Aorta (tissue), 5 donors: ENCODE measurements at places on chromosomes 7 and 10. TPM values are rescaled to one million over a fixed set of nuclear protein-coding genes. Genes with fewer than 3 reads are reported as not detected.
A peak's percentile ranks its signal among the peaks of the same experiment; 100 is the strongest.

The TRPV5 gene
- polyA plus RNA-seq, result not detected

The THAP5 gene
- polyA plus RNA-seq, result 13.0 TPM

The CPEB3 gene
- polyA plus RNA-seq, result 1.9 TPM

- H3K27ac ChIP-seq, result no peak overlapping the region
- no peak for DNase-seq
- H3K36me3 ChIP-seq, result no peaks in the 10 kb centered on the region
- no peaks in the 10 kb centered on the region for H3K27me3 ChIP-seq
- H3K4me3 ChIP-seq, result no peak overlapping the region
- H3K4me1 ChIP-seq, result no peaks in the 10 kb centered on the region
Measured at GRCh38 chr7:144936314-144936713, 100.5 kb upstream of the TPK1 start.

DNA sequence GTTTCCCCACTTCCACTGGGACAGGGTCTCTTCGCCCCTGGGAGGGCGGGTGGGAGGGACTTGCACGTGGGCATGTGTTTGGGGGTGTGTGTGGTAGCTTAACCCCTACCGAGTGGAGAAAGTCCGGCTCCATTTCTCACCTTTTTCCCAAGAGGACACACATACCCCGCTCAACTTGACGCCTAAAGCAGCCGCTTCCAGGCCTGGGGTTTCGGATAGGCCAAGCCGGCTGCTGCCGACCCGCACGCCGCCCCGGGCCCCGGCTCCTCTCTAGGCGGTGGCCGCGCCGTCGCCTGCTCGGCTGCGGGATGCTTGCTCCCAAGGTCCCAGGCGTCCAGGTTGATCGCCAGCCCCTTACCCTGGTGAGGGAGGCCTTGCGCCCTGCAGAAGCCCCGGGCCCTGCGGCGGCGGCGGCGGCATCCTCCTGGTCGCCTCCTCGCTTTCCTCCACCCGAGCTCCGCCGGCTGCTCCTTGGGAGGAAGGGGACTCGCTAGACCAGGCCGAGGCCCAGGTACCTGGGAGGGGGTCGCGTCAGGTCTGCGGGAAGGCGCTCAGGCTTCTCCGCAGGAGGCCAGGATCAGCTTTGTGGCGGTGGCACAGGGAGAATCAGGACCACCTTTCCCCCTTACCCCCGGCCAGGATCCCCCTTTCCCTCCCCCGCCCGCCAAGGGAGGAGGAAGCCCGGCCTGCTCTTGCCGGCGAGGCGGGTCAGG is 3.2 kb upstream of the GATA3 start:
- no peaks in the 10 kb centered on the region for H3K36me3 ChIP-seq
- H3K27me3 ChIP-seq, result no peaks in the 10 kb centered on the region
- no peak for DNase-seq
- H3K4me3 ChIP-seq, result no peak overlapping the region
- no peaks in the 10 kb centered on the region for H3K4me1 ChIP-seq

- no peaks in the 10 kb centered on the region for H3K27me3 ChIP-seq
- H3K27ac ChIP-seq, result no peak overlapping the region
- peak overlapping the region; percentile 17 for H3K4me3 ChIP-seq
- H3K4me1 ChIP-seq, result peaks cover 3% of the 10 kb centered on the region
- DNase-seq, result no peak
Measured at GRCh38 chr10:26861205-26861998, 644 bp upstream of the ABI1 start.

DNA sequence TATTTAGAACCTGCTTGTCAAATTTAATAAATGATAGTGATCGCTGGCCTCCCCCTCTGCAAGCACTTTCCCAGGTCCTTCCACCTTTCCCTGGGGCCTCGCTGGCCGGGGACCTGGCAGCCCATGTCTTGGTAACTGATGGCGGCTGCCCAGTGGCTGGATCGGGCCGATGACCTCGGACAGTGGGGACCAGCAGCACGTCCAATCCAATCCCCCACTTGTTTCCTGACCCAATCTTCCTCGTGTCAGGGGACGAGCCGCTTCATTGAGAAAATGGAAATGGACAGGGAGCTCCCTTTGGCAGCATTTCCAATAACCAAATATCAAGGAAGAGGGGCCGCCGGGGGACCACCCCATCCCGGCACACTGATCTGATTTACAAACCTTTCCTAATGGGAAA is 17.2 kb downstream of the EBF3 start:
- H3K4me1 ChIP-seq, result no peaks in the 10 kb centered on the region
- H3K36me3 ChIP-seq, result no peaks in the 10 kb centered on the region
- H3K4me3 ChIP-seq, result no peak overlapping the region

DNA sequence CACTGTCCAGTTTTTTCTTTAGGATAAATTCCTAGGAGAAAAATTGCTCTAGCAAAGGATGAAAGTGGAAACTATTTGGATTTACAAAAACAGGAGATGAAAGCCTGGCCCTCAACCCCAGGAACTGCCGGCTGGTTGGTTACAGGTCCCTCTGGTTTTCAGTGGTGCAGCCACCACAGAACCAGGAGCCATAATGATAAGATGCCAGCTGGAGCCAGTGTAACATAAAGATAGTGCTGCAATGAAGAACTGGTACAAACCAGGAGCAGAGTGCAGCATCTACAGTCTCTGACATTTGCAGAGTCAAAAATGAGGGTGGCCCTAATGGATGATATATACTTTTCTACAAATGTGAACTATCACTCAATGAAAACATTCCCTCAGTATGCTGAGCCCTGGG is 20.4 kb upstream of the NUP42 start:
- no peak for DNase-seq
- H3K4me1 ChIP-seq, result no peaks in the 10 kb centered on the region
- no peaks in the 10 kb centered on the region for H3K27me3 ChIP-seq
- H3K4me3 ChIP-seq, result no peak overlapping the region
